Upper lobe of left lung (tissue), 6 donors: ENCODE measurements at places on chromosomes 6 and 20. TPM values are rescaled to one million over a fixed set of nuclear protein-coding genes. Genes with fewer than 3 reads are reported as not detected.

DNA sequence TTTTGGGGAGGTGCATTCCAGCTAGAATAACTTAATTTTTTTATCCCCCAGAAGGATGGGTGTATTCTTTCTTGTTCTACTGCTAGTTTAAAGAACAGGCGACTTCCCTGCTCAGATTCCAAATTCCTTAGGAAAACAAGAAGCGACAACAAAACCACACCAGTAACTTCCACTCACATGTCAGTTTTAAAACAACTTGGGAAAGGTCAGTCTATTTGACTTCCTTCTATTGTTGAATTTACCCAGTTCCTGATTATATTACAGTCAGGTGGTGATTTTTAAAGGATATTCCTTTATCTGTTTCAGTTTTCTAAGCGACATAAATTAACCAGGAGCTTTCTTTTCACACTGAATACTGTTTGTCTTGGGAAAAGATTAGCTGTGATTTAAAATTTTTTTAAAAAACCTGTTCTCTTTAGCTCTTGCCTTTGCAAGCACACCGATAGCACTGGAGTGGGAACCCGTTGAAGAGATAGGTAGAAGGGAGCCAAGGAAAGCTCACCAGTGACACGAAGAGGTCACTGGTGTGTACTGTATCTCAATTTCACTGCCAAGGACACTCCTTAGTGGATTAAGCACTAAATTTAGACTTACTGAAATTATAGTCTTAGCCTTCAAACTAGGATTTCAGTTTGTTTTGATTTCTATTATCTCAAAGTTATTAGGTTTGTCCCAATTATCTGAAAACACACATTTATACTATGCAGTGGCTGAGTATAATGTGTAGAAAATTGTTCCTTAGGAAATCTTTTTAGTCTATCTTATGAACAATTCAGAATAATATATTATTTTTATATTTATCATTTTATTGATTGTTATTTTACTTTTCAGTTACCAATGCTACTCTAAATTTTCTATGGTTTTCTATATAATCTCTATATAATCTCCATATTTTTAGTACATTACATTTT, 22.3 kb downstream of the MARCKS start:
- H3K4me3 ChIP-seq: peak overlapping the region; percentile 6
- H3K27me3 ChIP-seq: no peaks in the 10 kb centered on the region
- no peak for DNase-seq
- H3K36me3 ChIP-seq: no peaks in the 10 kb centered on the region

DNA sequence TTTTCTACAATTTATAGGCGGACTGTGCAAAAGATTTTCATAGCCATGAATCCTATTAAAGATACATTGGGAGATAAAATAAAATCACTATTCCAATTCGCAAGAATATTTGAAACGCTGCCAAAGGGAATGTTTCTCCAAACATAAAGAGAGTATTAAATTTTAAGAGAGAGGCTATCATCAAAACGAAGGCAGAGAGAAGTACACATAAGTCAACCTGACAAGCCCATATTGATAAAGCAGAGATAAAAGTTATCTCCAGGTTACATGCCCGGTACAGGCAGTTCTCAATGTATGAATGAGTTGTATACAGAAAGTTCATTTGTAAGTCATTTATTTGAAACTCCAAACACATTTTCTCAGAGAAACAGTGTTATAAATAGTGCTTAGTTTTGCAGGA, 193.1 kb downstream of the ATXN1 start:
- H3K36me3 ChIP-seq: no peaks in the 10 kb centered on the region
- no peak overlapping the region for H3K4me3 ChIP-seq
- H3K27me3 ChIP-seq: no peaks in the 10 kb centered on the region
- DNase-seq: no peak

- H3K4me3 ChIP-seq: no peak overlapping the region
- H3K36me3 ChIP-seq: no peaks in the 10 kb centered on the region
- no peak for DNase-seq
- H3K27me3 ChIP-seq: no peaks in the 10 kb centered on the region
- H3K27ac ChIP-seq: no peak overlapping the region
- no peaks in the 10 kb centered on the region for H3K4me1 ChIP-seq
Observed at GRCh38 chr20:57181639-57182038, 84.8 kb downstream of the BMP7 start.

- H3K4me3 ChIP-seq: no peak overlapping the region
- H3K36me3 ChIP-seq: no peaks in the 10 kb centered on the region
- DNase-seq: no peak
- no peaks in the 10 kb centered on the region for H3K27me3 ChIP-seq
- H3K4me1 ChIP-seq: no peaks in the 10 kb centered on the region
Observed at GRCh38 chr6:103707596-103708325, 1152.0 kb downstream of the HACE1 start.

Gene OR2B6
- not detected for total RNA-seq

Gene ATP6V1G2
- total RNA-seq: 0.76 TPM

Gene HLA-DOA
- total RNA-seq: 42.6 TPM

Gene FOXC1
- total RNA-seq: 0.22 TPM

- no peaks in the 10 kb centered on the region for H3K27me3 ChIP-seq
- no peaks in the 10 kb centered on the region for H3K36me3 ChIP-seq
- no peak for DNase-seq
- H3K4me3 ChIP-seq: no peak overlapping the region
- no peaks in the 10 kb centered on the region for H3K4me1 ChIP-seq
Observed at GRCh38 chr6:148258868-148259267, 83.8 kb upstream of the SASH1 start.

DNA sequence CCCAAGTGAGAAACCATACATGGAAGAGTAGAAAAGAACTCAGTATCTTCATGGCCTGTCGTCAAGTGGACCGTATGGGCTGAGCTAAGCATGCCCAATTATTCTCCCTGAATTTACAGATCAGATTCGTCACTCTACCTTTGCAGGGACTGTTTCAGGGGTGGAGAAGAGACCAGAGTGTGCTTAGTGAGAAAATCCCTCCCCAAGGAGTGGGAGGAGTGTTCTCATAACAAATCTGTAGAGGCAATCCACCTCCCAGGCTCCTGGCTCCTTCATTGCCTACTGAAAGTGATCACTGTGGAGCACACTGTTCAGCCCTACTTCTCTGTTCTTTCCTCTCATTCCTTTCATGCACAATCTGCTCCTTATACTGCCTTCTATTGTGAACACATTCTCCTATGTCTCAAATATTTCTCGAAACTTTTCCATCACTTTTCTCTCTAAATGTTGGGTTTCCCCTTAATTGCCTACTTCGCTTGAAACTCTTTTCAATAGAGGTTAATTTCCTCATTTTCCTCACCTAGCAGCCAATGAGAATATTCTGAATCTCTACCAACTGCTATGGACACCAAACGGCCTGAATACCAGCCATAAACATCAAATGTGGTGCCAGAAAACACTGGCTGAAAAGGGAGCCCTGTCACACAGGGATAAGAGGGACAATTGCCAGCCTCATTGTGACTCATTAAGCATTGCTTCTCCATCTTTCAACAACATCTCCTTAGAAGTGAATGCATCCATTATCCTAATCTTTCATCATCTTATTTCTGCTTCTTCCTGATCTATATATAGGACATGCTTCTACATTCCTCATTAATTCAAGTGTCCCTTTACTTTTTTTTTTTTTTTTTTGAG, 398.3 kb downstream of the UTRN start:
- H3K27ac ChIP-seq: no peak overlapping the region
- no peaks in the 10 kb centered on the region for H3K27me3 ChIP-seq
- peaks cover 13% of the 10 kb centered on the region for H3K4me1 ChIP-seq
- no peak for DNase-seq
- H3K4me3 ChIP-seq: no peak overlapping the region

- H3K36me3 ChIP-seq: no peaks in the 10 kb centered on the region
- H3K27me3 ChIP-seq: no peaks in the 10 kb centered on the region
- no peak overlapping the region for H3K27ac ChIP-seq
- no peaks in the 10 kb centered on the region for H3K4me1 ChIP-seq
Observed at GRCh38 chr6:64034910-64035655, 399.5 kb downstream of the PHF3 start.

DNA sequence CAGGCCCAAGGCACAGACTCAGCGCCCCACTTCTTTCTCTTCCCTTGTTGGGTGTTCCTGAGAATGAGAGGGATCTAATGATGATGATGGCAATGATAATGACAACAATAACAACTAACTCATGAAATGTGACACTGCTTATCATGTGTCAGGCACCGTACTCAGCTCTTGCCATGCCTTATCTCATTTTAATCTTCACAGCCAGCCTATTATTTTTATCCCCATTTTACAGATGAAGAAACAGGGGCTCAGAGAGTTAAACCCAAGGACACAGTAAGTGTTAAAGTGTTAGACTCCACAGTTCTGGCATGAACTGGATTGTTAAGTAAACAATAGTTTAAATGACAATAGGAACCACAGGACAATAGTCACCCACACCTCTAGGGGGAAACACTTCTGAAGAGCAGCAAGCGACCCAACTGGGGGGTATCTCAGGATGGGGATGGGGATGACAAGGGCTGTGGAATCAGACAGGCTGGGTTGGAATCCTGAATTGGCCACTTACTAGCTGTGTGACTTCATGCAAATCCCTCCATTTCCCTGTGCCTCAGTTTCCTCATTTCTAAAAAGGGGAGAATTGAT, 12.5 kb downstream of the RSPH9 start:
- no peaks in the 10 kb centered on the region for H3K4me1 ChIP-seq
- no peak overlapping the region for H3K27ac ChIP-seq
- H3K27me3 ChIP-seq: no peaks in the 10 kb centered on the region

DNA sequence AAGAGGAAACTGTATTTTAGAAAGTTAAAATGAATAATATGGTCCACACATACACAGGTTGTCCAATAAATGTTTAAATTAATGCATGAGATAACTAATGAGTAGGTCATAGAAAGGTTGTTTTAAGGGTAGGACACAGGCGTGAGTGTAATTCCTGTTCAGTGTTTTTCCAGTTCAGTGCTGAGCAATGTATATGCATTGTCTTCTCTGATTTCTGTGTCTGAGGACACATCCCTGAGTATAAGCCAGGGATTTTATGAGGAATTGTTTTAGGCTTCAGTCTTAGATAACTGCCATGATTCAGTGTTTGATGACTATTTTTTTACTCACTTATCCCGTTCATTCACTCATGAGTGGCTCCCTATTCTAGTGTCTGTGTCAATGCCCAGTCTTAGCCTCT, 298.5 kb upstream of the TBX18 start:
- no peaks in the 10 kb centered on the region for H3K27me3 ChIP-seq
- no peaks in the 10 kb centered on the region for H3K4me1 ChIP-seq
- no peak overlapping the region for H3K4me3 ChIP-seq
- DNase-seq: no peak
- H3K27ac ChIP-seq: no peak overlapping the region
- H3K36me3 ChIP-seq: no peaks in the 10 kb centered on the region
